ENCODE measurements at places on chromosomes 1 and 21. TPM values are rescaled to one million over a fixed set of nuclear protein-coding genes. Genes with fewer than 3 reads are reported as not detected.

DNA sequence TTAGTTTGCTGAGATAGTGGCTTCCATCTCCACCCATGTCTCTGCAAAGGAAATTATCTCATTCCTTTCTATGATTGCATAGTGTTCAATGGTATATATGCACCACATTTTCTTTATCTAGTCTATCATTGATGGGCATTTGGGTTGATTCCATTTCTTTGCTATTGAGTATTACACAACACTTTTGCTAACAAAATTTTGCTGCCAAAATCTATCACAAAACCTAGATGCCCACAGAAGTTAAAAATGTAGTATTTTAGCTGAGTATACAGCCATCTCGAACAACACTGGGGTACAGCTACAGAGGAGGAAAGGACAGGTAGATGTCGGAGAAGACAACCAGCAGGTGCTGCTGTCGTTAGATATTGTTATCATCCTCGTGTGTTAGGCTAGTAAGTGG, 67.7 kb downstream of the LBR start:
- DNase-seq = no peak

Gene PRMT2
- 101 TPM for polyA plus RNA-seq

Gene TRIM58
- 5.0 TPM for polyA plus RNA-seq

GRCh38 chr1:88224906-88225305, 459.2 kb upstream of the PKN2 start:
- no peak for DNase-seq

Gene S100A16
- not detected for polyA plus RNA-seq

DNA sequence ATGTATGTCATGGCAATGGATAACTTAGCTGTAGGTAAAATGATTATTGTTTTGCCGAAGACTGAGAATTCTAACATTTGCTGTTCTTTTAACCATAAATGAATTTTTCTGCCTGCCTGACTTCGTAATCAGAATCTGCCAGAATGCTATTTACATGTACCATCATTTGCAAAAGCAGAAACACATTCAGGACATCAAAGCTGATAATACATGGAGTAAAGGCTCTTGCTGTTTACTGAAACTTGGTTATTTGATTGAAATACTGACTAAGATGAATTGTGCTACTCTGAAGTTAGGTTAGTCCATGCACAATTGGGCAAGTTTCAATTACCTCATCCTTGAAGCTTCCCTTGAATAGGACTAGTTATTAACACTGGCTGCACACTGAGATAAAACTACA, 293.8 kb downstream of the PLA2G4A start:
- DNase-seq = no peak

- DNase-seq = no peak
Measured at GRCh38 chr1:109427171-109427467, 871 bp upstream of the PSMA5 start.

GRCh38 chr1:3978990-3979325, 78.9 kb upstream of the C1orf174 start:
- DNase-seq = no peak

- DNase-seq = no peak
Measured at GRCh38 chr1:229379846-229380245, 37.0 kb upstream of the CCSAP start.

Gene ANGPTL1
- 1.2 TPM for polyA plus RNA-seq

GRCh38 chr1:86258101-86258500, 101.5 kb upstream of the COL24A1 start:
- DNase-seq = no peak

DNA sequence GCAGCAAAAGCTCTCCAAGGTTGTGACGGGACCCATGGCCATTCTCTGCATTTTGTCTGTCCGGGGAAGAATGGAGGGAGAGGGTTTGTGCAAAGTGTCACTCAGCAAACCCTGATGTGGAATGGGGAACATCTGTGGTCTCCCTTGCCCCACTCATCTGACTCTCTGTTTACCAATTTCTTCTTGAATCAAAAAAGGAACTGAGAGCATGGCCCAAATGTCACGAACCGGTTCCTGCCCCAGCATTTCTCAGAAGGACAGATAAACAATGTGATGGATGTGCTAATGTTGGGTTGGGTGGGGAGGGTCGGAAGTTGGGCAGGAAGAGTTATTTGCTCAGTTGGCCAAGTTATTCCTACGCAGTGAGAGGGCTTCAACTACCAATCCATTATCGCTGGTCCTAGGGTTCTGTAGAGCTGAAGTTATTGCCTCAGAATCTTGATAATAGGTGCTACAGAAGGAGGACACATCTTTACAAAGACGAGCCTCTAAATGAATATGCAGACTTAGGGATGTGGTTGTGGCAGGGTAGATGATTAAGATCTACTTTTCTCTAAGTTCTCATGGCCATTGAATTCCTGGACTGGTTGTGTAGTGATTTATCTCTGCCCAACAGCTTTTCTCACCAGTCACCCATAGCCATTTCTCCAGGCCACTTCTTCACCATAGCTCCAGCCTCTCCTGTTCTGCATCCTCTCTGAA, 9.6 kb upstream of the DUSP12 start:
- DNase-seq = peak; percentile 67

DNA sequence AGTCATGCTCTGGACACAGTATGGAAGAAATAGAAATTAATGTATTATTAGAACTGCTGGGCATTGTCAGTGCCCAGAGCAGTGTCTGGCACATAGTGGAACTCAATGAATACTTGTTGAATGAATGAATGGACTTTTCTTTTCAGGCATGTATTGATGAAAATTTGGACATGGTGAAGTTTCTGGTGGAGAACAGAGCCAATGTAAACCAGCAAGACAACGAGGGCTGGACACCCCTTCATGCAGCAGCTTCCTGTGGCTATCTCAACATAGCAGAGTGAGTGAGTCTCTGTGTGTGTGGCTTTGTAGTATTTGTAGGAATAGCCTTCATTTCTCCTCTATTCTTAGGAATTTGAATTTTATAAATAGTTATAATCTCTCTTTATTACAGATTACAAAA, 68.1 kb downstream of the PPP1R12B start:
- no peak for DNase-seq

DNA sequence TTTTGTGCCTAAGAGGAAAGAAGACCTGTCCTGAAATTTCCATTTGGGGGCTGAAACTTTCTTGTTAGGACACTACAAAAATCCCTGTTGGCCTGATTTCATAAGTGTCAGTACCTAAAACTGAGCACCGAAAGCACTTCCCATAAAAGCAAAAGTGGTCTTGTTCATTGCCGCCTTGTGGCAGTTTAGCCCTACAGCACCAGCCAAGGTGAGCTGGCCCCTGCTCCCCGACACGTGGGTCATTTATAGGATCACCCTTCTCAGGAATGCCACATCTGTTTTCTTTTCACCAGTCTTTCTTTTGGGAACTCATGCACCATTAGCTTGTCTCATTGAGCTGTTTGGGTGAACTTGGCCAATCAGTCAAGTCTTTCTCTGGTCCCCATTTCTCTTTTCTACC, 155.8 kb upstream of the KAZN start:
- DNase-seq = no peak
